ENCODE measurements at places on chromosomes 4 and X.
A peak's percentile ranks its signal among the peaks of the same experiment; 100 is the strongest.

GRCh38 chr4:78787392-78788006, 11.3 kb downstream of the BMP2K start:
- no peak for DNase-seq

DNA sequence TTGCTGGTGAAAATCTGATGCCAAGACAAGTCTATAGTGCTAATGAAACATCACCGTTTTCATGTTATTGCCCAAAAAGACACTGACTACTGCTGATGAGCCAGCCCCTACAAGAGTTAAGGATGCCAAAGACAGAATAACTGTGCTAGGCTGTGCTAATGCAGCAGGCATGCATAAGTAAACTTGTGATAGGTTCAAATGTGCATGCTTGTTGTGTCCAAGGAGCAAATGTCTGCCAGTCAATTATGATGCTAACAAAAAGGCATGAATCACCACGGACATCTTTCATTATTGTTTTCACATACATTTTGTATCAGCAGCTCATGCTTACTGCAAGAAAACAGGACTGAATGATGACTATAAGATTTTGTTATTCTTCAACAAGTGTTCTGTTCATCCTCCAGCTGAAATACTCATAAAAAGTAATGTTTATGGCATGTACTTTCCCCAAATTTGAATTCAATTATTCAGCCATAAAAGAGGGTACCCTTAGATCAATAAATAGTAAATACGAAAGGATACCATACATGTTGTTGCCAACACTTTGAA, 306.9 kb upstream of the ARSJ start:
- no peak for DNase-seq

DNA sequence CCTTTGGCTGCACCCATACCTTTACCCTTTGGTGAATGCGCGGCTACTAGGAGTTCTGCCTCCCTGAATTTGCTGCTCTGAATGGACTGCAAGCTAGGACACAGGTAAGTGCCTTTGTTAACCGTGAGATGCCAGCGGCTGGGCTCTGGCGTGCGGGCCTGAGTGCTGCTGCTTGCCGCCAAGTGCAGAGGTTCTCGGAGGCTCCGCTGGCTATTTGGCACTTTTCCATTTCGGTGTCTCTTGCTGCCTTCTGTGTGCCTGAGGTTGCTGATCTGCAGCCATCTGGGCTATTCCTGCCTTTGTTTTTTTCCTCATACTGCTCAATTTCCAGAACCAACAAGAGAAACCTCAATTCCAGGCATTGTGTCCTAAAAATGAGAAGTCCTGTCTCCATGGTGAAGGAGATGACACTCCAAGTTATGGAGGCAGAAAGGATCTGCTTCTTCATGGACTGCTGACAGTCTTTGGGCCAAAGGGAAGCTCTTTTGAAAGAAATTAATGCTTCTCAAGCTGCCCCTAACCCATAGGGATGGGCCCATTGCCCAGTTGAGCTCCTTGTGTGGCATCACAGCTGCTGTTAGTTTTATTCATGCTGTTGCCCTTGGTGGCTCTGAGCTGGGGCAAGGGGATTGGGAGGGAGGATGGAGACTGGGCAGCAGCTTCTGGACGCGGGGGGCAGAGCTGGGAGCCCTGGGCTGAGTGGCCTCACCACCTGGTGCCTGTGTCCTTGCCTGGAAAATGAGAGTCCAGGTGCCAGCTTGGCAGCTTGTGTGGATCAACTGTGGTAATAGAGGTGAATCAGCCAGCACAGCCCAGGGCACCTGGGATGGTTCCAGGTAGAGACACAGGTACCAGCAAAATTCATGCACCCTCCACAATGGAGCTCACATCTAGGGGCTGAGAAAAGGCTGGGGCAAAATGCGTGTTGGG, 3.8 kb upstream of the TBC1D14 start:
- DNase-seq, result no peak

- no peak for DNase-seq
These were observed 3.0 kb downstream of the LINC00632 start for GRCh38 chrX:140712413-140713173.

DNA sequence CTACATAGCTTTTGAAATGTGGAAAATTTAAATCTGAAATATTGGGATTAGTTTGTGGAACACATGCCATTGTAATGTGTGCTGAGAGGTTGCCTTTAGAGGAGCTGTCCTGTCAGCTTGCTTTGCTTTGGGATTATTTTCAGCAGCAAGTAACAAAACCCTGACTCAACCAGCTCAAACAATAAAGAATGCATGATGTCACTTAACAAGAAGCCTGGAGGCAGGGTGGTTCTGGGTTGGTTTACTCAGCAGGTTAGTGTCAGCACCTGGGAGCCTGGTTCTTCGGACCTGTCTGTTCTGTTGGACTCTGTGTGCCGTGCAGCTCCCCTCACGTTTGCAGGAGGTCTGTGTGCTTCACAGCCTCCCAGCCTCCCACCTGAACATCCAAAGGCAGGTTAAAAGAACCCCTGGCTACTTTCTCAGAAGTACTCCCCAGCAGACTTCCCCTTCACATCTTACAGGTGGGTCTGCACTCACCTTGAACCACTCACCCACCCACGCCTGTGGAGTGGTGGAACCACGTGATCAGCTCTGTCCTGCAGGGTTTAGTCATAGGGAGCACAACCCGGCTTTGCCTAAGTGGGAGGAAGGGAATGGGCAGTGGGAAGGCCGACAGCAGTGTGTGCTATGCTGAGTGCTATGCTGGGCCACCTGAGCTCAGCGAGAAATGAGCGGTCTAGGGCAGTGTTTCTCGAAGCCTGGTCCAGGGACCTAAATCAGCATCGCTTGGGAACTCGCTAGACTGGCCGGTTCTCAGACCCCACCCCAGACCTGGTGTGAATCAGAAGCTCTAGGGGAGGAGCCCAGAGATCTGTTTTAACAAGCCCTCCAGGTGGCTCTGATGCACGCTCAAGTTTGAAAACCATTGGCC, 20.4 kb downstream of the TMEM131L start:
- DNase-seq, result no peak

DNA sequence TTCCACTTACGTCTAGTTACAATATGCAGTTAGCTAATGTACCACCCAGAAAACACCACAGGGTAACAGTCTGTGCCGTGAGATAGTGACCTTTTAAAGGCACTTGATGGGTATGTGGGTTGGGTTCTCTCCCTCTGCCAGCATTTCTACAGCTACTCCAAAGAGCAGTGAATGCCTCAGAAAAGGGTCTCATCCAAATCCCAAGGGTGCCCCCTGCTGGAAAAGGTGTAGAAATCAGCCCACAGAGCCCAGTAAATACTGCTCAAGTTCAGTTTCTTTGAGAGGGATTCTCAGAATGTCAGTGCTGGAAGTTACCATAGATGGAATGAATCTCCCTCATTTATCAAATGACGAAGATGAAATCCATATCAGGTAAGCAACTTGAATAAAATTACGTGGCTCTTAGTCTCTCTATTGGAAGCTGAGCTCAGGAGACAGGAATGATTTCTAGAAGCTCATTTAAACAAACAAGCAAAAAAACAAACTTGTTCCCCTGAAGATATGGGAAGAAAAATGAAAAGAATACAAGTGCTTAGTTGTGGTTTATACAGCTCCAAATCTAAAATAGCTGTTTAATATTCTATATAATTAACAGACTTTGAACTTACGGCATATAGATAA, 9.5 kb downstream of the RNF175 start:
- peak; percentile 36 for DNase-seq

GRCh38 chr4:88985088-88985773, 71.8 kb downstream of the FAM13A start:
- DNase-seq, result no peak

- no peak for DNase-seq
These were observed 103.8 kb downstream of the TBC1D19 start for GRCh38 chr4:26687728-26688127.

DNA sequence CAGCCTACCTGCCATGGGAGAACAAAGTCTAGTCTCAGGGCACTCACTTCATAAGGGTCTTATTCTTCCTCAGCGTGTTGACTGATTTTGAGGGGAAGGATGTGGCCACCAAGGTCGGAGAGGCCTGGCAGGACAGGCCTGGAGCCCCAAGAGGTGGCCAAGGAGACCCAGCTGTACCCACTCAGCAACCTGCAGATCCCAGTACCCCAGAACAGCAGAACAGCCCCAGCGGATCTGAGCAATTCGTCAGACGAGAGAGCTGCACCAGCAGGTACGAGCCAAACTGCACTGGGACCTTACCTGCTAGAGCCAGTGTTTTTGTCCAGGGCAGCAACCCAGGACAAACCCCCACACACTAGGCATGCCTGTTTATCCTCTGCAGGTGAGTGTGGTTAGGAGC, 34.3 kb downstream of the PNMA5 start:
- DNase-seq, result no peak

DNA sequence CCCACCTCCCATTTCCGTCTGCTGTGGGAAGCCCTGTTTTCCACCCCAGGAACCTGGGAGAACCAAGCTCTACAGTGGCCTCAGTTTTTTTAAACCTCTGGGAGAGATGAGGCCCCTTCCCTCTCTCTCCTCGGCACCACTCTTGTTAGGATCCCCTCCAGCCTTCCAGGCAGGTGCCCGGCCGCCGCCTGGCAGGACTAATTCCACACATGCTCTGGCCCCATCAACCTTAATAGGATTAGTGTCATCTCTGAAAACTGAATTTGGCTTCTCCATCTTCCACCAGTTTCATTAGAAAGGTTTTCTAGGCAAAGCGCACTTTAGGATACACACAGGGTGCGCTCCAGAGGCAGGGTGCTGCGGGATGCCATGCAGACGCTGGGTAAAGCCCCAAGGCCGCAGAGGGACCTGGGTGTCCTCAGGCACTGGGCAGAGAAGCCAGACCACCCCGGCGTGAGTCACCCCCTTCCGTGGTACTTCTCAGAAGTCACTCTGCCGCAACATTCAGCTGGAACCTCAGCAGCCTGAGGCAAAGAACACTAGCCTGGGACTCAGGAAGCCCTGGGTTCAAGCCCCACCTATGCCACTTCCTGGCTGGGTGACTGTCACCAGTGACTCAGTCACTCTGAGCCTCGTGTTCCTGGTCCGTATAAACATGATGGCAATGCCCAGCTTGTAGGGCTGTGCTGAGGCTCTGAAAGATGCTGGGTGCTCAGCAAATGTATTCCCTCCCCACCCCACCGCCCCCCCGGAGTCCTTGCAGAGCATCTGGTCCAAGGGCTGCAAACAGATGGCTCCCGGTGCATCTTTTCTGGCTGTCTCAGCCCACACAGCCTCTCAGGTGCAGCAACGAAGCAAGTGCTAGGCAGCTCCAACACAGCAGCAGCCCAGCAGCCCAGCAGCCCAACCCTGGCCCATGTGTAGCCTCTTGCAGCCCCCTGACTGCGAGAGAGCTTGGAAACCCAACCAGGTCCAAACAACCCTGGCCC, 29.1 kb downstream of the PPP2R2C start:
- no peak for DNase-seq

DNA sequence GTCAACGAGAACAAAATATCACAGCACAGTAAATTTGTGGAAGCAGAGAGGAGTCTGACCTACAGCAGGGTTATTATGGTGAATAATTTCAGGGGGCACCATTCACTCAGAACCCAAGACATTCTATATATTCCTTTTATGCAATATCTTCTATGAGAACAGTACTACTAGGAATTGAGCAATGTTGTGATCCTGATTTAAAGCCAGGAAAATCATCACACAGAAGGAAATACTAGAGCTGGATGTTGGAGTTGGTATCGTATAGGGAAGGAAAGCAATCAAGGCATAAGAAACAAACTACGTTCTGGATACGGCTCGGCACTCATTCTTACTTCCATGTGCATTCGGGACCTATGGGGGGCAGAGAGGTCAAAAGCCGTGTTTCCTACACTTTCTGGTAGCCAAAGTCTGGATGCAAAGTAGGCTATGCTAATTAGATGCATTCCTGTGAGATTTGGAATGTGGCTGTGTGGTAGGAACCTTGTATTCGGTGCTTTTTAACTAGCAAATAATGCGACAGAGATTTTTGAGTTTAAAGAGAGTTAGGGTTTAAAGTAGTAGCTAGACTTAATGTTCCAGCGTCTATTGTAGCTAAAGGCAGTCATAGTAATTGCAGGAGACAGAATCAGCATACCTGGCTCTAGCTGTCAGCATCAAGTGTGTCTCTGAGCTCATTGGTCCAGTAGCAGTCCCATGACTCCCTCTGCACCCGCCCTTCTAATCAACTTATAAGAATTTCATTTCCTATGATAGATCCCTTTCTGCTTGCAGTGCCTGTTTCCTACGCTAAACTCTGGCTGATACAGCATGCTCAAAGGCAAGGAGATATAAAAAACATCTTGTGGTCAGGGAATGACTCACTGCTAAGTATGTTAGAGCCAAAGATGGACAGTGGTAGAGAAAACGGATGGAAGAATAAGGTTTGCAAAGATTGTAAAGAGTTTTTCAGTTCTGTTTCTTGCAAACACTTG, 43.3 kb upstream of the PDGFC start:
- DNase-seq, result no peak

DNA sequence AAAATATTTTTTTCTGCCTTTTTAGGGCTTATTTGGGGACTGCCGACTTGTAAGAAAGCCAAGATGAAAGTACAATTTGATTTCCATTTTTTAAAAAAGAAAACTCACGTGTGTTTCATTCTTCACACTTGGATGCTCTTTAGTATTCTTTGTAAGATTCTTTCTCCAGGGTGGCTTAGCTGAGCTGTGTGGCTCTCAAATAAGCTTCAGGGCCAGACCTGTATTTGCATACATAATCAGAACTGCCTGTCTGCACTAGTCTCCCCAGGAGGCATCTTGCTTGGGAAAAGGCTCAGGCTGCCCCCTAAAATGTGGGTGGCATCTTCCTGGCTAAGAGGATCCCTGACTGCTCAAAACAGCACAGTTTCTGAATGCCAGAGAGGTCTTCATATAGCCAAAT, 498.4 kb downstream of the MID1IP1 start:
- DNase-seq, result no peak

- no peak for DNase-seq
These were observed 23.5 kb downstream of the CD99 start for GRCh38 chrX:2714551-2714950.

DNA sequence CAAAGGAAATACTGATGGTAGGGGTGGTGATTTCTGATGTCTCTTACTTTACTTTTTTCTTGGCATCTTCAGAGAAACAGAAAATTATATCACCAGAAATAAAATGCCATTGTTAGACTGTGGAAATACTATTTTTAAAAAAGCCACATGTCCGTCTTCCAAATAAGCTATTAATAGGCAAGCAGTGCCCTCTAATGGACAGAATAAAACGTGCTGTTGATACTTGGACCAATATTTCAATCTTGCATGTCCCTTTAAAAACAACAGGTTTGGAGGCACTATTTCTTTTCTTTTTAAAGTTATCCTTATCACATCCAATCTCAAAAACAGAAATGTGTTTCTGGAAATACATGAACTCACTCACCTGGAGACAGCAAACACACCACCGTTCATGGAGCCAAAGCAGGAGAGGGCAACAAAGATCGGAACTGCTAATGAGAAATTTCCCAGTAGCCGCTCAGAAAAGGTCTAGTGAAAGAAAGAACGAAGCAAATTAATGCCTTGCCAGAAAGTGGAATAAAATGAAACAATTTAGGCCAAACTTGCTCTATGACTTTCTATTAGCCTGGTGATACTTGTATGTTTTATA, 59.2 kb downstream of the SLC7A11 start:
- DNase-seq, result no peak

- DNase-seq, result no peak
These were observed 556.7 kb upstream of the BOD1L1 start for GRCh38 chr4:14184265-14184664.

DNA sequence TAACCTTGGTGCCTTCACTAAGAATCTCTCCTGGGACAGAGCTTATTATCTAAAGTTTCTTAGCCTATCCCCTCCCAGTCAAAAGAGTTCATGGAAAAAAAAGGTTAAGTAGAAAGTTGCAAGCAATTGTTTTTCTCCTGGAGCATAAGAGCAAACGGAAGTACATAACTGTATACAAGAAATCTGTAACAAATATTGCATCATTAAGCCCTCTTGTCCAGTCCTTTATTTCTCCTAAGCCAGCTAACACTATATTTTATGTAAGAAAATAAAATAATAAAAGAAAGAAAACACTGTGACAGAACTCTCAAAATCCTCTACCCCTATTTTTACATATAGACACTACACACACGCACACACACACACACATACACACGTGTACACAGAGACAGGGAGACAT, 255.3 kb downstream of the NAF1 start:
- no peak for DNase-seq
